ENCODE measurements at places on chromosomes 3 and 15.

DNA sequence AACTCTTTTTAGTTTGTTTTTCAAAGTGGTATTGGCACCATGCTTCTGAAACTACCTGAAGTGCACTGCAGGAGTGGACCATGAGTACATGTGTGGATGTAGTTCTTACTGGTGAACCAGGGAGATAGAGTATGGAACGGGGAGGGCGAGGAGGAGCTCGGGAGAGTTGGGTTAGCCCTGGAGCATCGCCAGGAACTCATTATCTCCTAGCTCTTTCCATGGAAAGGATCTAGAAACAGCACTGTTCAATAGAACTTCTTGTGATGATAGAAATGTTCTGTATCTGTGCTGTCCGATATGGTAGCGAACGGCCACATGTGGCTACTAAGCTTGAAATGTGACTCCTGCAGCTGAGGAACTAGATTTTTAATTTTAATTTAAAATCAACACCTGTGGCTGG is 47.3 kb downstream of the VGLL4 start:
- DNase-seq: no peak

- DNase-seq: no peak
Observed at GRCh38 chr3:9292516-9292915, 43.1 kb upstream of the SRGAP3 start.

- no peak for DNase-seq
Observed at GRCh38 chr3:138686771-138687221, 78.2 kb downstream of the FAIM start.

DNA sequence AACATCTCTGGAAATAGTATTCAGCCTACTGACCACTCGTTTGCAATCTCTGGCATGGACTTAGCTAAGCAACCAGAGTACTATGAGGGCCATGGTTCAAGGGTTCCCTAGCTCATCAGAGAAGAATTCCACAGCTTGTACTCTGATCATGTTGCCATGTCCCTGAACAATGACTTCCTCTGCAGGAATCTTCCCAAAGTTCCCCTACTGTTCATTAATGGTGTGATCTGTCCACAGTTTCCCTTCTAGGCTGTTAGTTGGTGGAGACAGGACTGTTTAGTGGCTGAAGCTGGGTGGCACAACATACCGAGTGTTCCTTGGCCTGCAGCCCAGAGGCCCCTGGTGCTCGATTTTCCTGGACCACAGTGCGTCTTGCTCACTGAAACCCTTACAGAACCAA is 44.4 kb upstream of the GALNT15 start:
- DNase-seq: no peak
